Fibroblast of skin of scalp (primary cell): ENCODE measurements at places on chromosomes 5 and 9.

- DNase-seq = no peak
These were observed 129.0 kb downstream of the ICE1 start for GRCh38 chr5:5551499-5551898.

GRCh38 chr9:37592108-37592951 is at the start of gene TOMM5:
Gene TOMM5, minus strand, starts transcription at chr9:37592597. Its CDS starts 65 bp downstream, at chr9:37592532.
- peak; percentile 94 for DNase-seq

- no peak for DNase-seq
These were observed 13.2 kb downstream of the TTC39B start for GRCh38 chr9:15293804-15294316.

DNA sequence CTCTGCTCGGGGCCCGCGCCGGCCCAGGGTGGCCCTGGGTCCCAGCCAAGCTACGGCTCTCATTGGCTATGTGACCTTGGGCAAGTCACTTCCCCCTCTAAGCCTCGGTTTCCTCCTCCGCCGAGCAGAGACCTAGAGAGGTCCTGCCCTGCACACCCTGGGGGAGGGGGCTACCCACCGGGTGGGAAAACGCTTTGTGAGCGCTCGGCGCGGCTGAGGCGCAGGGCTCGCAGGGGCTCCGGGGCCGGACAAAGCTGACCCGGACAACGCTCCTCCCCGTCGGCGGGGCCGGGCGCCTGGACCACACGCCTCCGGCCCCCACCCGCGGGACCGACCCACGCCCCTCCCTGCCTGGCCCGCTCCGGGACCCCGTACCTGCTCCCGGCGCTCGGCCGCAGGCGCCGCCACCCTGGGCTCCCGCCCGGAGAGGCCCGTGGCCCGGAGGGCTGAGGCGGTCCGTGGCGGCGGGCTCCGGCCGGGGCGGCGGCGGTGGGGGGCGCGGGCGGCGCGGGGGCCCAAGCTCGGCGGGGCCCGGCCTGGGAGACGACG is 85.7 kb upstream of the MELK start:
- peak; percentile 17 for DNase-seq

GRCh38 chr5:32126691-32127090 is 47.4 kb downstream of the GOLPH3 start:
- DNase-seq = no peak

DNA sequence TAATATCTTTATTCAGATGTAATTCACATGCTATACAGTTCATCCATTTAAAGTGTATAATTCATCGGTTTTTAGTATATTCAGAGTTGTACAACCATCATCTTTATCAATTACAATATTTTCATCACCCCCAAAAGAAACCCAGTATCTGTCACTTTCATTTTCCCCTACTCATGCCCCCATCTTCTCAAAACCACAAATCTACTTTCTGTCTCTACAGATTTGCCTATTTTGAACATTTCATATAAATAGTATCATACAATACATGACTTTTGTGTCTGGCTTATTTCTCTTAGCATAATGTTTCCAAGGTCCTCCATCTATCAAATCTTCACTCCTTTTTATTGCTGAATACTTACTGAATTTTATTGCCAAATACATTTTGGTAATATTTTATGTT is 305.1 kb upstream of the SGCD start:
- no peak for DNase-seq

GRCh38 chr9:94056442-94056974 is 27.8 kb upstream of the PTPDC1 start:
- peak; percentile 78 for DNase-seq

DNA sequence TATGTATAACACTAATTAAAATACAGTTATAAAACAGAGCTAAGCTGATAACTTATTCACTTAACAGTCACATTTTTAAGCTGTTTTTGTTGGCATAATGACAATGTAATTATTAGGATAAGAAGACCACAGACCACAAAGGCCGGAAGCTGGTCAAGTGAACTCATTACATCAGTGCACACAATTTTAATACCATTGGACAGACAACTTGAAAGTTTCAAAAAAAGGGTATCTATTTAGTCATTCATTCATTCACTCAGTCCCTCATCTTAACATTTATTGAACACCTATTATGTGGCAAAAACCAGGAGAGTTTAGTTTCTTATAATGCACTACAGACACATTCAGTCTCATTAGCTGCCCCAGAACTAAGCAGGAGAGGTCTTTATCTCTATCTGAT is 11.6 kb downstream of the ERP44 start:
- peak; percentile 51 for DNase-seq

DNA sequence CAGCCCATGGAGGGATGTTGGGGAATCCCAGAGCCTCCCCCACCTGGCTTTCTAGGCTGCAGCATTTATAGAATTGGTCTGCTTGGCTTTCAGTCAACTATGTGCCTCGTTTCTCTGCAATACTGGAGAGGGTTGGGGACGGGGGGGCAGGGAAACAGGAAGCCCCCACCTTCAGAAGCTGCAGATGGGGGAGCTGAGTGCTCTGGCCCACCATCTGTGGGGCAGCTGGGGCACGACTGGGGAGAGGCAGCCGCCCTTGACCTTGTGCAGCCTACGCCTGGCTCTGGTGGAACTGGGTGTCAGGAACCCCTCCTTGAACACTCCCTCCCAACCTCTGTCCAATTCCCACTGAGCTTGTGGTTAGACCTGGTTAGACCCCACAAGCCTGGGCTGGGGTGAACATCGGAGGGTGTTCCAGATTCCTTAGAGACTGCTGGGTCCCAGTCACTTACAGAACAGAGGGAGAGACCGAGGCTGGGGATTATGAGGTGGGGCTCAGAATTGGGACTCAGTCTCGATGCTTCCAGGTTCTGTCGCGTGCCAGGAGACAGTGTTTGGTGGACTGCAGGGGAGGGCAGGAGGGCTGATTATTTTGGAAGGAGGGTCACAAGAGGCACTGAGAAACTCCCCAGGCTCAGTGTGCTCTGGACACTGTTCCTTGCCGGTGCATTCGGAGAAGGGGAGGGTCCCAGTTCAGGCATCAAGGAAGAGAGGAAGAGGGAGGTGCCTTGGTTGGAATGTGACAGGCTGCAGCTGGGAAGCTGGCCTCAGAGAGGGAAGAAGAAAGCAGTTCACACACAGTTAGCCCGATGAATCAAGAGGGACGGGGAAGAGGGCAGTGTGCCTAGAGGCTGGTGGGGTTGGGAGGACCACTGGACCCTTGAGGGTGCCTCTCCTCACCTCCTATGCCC is 25.6 kb downstream of the COL27A1 start:
- peak; percentile 60 for DNase-seq

- no peak for DNase-seq
These were observed 34.2 kb upstream of the CDC42SE2 start for GRCh38 chr5:131229623-131230022.

- DNase-seq = no peak
These were observed 22.8 kb upstream of the ABLIM3 start for GRCh38 chr5:149118463-149118862.

DNA sequence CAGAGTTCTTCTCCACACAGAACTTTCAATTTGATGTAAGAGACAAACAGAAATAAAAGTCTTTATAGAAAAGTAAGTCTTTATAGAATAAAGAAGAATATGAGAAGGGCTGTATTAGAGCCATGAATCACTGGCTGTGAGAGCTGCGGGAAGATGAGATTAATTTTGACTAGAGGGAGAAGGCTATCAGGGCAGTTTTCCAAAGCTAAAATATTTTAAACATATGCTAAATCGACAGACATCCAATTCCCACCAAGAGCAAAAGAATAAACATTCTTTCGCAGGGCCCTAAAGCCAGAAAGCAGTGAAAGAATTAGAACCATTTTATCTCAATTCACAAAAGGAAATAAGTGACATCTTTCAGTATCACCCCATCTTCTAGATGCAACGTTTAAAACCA is 208.3 kb upstream of the MAP3K1 start:
- peak; percentile 91 for DNase-seq

DNA sequence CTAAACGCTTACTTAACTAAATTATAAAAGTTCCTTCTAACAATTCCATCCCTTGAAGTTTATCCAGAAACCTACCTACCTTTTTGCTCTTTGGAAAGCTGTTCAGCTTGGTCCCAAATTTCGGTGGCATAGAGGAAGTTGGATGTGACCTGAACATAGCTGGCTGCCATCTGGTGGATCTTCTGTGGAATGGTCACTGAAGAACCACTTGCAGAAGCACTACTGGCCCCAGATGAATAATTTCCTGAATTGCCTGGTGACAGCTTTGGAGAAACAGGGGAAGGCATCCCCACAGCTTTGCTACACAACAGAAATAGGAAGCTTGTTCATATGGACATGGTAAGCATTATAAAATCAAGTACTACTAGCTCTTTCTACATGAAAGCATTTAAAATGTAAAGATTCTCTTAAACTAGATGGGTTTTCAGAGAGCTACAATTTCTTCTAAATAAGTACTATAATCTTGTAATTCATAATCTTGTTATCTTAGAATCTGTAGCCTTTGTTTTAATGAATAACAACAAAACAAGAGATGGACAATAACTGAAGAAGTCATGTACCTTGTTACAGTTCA is 9.9 kb downstream of the LEAP2 start:
- DNase-seq = peak; percentile 67

DNA sequence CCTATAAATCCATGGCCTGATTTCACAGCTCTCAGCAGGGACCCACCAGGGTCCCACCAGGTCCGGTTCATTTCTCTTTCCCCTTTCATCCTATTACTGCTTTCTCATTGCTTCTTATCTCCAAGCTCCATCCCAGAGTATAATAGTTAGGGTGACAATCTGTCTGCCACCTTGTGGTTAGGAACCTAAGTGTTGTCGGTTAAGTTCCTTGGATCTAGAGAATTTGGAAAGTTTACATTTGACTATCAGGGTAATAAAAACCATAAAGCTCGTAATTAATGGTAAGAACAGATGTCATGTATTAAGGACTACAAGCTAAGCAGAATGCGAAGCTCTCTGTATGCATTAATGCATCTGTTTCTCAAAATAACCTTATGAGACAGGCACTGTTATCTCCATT is 259.1 kb downstream of the SH3GL2 start:
- DNase-seq = no peak

DNA sequence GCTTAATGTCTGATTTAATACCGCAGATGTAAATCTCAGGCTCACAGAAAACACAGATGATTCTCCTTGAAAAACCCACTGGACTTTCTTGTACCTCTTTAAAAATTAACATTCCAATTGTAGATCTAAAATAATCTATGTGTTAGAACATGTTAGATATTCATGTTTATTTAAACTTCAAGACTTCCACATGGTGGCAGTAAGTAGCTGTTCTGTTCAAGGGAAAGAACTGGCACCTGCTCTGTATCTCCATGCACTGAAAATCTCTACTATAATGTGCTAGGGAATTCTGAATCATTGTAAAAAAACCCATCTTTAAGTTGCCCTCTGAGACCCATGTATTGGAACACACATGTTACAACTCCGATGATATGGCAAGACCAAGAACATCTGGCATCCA is 366.9 kb downstream of the DMRTA1 start:
- DNase-seq = peak; percentile 43

DNA sequence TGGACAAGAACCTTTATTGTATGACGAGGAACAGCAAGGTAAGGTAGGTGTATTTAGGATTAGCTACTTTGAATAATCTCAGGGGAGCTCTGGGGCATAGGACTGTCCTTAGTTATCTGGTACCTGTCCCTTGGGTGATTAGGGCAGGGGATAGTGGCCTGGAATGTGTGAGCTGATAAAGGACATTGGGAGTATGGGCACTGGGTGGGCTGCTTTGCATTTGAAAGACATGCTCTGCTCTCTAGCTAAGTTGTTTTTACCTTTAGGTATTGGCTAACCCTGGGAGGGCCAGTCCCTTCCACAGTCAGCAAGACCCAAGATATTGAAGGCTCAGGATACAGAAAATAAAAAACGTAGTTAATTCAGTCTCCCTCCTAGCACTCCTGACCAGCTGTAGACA is 282.8 kb upstream of the C9orf72 start:
- DNase-seq = no peak

GRCh38 chr5:133466556-133467334 is 145.6 kb downstream of the FSTL4 start:
- DNase-seq = no peak

GRCh38 chr5:94705427-94705826 is 87.0 kb downstream of the SLF1 start:
- DNase-seq = no peak

GRCh38 chr9:100352201-100352726 is 478 bp downstream of the TEX10 start:
- DNase-seq = peak; percentile 20

GRCh38 chr5:15495026-15495425 is 5.0 kb upstream of the FBXL7 start:
- DNase-seq = peak; percentile 66

- DNase-seq = peak; percentile 51
These were observed 79.1 kb downstream of the AOPEP start for GRCh38 chr9:94805585-94805984.

GRCh38 chr5:102799017-102799416 is 43.9 kb downstream of the PAM start:
- no peak for DNase-seq

GRCh38 chr9:78001946-78002731 is 29.5 kb downstream of the GNAQ start:
- peak; percentile 55 for DNase-seq

GRCh38 chr5:51091816-51092215 is 291.4 kb upstream of the ISL1 start:
- no peak for DNase-seq

- no peak for DNase-seq
These were observed 25.0 kb upstream of the MRPS30 start for GRCh38 chr5:44783634-44784315.

DNA sequence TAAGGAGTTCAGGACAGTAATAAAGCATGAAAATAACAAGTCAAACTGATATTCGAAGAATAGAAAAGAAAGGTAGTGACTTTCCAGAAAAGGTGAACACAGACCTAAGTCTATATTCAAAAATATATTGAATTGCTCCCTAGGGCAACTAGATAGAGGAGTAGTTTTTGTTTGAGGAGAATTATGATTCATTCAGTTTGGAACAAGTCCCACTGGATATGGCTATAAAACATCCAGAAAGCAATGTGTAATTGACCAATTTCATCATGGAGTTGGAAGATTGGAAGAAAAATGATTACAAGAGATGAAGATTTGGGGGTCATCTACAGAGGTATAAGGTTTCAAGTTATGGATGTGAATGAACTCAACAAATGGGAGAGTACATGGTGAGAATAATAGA is 117.5 kb upstream of the ZNF462 start:
- DNase-seq = peak; percentile 45

- no peak for DNase-seq
These were observed 216.8 kb downstream of the TUSC1 start for GRCh38 chr9:25461416-25461815.

DNA sequence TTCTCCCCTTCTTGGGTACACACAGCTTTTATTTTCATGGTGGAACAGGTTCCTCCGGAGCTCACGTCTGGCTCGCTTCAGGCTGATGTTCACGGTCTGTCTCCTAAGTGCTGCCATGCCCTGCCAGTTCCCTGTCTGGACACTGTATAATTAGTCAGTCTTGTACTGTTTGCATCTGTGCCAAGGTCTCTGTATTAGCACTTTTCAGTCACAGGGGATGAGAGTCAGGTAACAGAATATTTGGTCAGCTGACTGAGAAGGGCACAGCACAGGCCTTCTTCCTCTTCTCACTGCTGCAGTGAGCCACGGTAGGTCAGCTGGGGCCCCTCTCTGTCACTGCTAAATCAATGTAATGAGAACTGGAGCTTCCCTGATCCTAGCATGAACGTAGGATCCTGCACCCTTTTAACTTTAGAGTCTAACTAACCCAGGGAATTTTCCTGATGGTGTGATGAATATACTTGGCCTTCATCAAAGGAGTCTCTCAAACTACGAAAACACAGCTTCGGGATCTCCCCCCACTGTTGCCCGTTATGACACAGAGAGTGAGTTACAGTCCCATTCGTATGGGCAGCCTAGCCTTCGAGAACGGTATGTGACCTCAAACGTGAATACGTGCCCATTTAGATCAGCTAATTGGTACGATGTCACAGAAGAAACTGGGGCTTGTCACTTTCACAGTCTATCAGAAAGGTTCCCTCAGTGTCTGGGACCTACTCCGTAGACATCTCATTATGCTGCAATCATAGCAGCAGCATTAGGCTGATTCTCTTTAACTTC is 354.1 kb upstream of the RFX3 start:
- no peak for DNase-seq
